Stimulated activated CD8-positive, alpha-beta memory T cell treated with anti-CD3 and anti-CD28 coated beads, Interleukin-12 subunit alpha, Interleukin-12 subunit beta, amount 100 ng/mL, for 4 hours (primary cell): ENCODE measurements at places on chromosomes 2 and 18.

DNA sequence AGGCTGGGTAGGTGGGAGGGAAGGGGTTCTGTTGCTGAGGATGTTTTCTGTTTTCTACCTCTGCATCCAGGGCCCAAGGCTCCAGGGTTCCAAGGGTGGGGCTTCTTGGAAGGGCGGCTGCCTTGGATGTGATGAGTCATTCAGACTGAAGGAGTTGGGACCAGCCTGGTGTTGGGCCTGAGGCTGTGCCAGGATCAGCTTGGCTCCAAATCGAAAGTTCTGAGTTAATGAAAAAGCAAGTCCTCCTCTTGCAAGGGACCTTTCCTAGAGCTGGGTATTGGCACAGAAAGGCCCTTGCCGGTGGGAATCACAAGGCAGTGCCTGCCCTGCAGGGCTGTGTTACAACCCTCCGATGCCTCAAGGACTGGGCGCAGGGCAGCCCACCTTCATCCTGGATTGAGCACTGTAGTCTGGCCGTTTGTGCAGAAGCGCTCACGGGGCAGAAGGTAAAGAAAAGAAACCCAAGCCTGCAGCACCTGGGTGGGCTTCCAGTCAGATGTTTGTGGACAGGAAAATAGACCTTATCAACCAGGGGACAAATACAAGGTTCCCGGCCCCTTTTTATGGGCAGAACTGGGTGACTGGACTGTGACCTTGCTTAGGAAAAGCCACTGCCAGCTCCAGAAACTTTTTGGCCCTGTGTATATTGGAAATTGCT, 52.5 kb upstream of the MCFD2 start:
- no peak for DNase-seq

- no peak for DNase-seq
Observed at GRCh38 chr2:184119989-184120800, 478.1 kb upstream of the ZNF804A start.

- no peak for DNase-seq
Observed at GRCh38 chr2:88258208-88258607, 88.1 kb downstream of the THNSL2 start.

- no peak for DNase-seq
Observed at GRCh38 chr18:24543795-24544498, 83.5 kb downstream of the HRH4 start.

GRCh38 chr18:6221602-6222014, 193.1 kb downstream of the L3MBTL4 start:
- no peak for DNase-seq

- no peak for DNase-seq
Observed at GRCh38 chr2:147760984-147761383, 83.8 kb upstream of the ACVR2A start.

DNA sequence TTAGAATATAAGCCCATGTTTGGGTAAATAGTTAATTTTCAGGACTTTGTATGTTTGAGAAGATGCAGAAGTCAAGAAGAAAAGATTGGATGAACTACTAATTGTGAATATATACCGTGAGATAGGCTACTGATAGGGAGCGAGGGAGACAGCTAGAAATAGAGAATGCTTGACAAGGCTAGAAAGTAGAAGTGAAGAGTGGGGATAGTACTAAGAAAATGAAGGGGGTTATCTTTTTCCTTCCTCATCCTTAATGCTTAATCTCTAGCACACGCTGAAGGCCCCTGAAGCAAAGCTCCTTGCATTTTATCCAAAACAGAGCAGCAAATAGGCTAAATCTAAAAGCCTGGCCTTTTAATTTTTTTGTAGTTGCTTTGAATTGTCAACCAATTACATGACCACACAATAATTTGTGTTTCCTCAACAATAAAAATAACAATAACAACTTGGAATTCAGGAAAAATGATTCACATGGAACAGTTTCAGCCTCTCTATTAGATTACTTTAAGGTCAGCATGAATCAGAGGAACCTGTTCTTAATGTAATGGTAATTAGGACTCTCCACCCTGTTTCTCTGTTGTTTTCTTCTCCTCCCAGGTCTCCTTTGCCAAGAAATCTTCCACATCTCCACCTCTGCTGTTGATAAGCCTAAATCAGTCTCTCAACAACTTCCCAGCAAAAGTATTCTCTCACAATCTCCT, 1071.3 kb upstream of the ZEB2 start:
- DNase-seq = no peak

DNA sequence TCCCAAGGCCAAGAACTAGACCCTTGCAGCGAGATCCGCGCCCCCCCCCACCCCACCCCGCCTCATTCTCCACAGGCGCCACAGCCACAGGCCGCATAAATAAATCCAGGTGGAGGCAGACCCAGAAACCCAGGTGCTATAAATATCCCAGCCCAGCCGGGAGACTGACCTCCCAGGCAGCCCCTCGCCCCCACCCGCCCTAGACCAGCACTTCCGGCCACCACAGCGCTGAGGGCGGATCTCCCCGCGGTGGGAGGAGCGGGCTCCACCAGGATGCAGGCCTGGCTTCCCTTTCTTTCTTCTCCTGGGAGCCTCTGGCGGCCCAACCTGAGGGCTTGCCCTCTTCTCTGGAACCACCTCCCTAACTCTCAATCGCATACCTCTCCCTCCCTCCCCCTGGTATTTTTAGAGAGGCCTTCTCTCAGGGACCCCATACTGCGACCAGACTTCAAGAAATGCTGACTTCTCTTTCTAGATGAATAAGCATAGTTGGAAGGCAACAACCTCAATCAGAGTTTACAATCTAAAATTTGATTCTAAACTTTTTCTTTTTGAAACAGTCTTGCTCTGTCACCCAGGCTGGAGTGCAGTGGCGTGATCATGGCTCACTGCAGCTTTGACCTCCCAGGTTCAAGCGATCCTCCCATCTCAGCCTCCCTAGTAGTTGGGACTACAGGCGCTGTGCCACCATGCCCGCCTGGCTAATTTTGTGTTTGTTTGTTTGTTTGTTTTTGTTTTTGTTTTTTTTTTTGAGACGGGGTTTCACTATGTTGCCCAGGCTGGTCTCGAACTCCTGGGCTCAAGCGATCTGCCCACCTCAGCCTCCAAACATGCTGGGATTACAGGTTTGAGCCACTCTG, 55.0 kb downstream of the PKDCC start:
- no peak for DNase-seq

DNA sequence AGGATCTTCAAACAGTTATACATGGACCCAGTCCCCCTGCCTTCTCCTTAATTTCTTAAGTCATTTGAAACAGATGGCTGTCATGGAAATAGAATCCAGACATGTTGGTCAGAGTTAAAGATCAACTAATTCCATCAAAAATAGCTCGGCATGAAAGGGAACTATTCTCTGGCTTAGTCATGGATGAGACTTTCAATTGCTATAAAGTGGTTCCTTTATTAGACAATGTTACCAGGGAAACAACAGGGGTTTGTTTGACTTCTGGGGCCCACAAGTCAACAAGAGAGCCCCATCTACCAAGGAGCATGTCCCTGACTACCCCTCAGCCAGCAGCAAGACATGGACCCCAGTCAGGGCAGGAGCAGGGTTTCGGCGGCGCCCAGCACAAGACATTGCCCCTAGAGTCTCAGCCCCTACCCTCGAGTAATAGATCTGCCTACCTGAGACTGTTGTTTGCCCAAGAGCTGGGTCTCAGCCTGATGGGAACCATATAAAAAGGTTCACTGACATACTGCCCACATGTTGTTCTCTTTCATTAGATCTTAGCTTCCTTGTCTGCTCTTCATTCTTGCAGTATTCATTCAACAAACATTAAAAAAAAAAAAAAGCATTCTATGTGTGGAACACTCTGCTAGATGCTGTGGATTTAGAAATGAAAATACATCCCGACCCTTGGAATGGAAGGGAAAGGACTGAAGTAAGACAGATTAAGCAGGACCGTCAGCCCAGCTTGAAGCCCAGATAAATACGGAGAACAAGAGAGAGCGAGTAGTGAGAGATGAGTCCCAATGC, 4.6 kb downstream of the TTR start:
- DNase-seq = no peak

DNA sequence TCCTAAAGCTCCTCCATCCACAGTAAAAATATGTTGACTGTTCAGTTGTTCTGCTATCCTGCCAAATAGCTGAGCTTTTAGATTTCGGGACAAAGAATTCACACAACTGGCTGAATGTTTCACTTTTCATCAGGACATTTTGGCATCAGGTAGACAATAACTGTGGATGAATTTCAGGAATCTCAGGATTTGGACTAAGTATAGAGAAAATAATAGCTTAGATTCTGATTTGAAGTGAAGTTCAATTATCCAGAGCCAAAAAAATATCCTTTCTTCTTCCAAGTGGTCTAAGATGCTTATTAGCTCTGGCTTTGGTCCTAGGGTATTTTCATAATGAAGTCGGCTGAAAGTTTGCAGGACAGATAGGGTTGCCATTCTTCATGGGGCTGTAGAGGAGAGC, 16.1 kb downstream of the KCNE4 start:
- DNase-seq = no peak

DNA sequence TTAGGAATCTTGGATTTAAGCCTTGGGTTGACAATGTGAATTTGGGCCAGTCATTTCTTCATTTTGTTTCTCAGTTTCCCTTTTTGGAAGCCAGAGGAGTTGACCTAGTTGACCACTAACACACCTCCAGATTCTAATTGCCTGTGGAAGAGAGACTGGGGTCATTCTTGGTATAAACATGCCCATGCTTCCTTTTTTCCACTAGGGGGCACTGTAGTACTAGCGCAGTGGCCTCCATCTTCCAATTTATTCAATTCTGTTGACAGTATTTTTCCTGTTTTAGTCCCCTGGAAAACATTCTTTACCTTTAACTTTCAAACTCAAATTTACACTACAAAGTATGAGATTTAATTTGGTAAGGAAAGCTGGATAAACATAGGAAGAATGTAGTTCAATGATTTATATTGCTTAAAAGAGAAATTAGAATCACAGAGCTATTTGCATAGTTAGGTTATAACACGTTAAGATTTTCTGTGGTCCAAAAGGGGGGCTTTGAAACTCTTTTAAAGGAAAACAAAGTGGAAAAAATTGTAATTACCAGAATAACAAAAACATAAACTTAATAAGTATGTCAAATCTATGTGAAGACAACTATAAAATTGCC, 57.5 kb upstream of the AGPS start:
- no peak for DNase-seq

- no peak for DNase-seq
Observed at GRCh38 chr2:122864728-122865127, 1109.3 kb downstream of the TSN start.

- no peak for DNase-seq
Observed at GRCh38 chr2:69030800-69031428, 17.9 kb downstream of the ANTXR1 start.

- DNase-seq = no peak
Observed at GRCh38 chr2:60844105-60844504, 37.3 kb upstream of the REL start.

- no peak for DNase-seq
Observed at GRCh38 chr2:147174824-147175254, 670.0 kb upstream of the ACVR2A start.

DNA sequence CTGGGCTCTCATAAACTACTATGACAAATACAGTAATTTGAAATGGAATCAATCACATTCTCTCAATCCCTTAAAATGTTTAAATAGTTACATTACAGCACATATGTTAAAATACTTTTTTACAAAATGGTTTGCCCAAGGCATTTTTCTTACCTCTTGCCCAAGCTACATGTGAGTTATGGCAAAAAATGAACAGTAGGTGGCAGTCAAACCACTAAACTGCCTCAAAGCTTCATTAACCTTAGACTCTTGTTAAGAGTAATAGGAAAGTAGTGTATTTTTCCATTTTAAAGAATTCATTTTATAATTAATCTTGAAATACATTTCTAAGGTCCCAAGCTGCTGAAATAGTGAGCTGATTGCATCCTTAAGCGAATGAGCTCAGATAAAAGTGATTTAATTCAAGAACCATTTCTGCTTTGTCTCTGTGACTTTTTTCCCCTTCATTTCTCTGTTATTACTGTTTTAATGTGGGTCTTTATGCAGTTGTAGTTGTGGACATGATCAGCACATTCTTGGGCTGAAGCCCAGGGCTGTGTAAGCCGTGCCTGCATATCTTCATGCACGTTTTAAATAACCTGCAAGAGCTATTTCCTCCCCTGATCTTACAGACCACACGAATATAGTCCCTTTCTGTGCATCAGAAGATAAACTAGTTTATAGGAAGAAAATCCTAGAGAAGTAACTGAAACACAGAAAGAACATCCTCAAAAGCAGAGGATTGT, 311.8 kb downstream of the LNPK start:
- no peak for DNase-seq

DNA sequence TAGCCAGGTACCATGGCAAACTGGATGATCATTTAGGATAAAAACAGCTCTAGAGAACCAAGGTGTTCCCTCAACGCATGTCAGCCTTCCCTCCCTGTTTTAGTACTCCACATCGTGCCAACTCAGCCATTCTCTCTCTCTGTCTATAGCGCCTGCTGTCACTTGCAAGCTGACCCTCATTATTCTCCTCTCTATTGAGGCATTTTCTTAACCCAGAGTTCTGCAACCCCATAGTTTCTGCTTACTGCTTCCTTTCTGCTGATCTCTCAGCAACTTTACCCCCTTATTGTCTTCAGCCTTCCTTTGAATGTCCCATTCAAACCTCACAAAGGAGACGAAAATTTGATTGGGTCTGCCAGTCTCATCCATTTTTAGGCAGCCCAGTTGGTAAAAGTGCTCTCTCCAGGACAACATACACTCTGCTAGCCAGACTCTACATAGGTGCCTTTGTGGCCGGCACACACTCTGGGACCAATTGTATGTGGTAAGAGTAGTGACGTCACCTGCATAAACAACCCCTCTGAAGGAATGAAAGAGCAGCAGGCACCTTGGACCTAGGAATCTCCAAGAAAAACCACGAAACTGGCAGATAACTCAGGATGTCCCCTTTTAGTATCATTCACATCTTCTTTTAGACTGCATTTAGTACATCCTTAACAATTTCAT, 367.2 kb upstream of the KCNH7 start:
- no peak for DNase-seq

DNA sequence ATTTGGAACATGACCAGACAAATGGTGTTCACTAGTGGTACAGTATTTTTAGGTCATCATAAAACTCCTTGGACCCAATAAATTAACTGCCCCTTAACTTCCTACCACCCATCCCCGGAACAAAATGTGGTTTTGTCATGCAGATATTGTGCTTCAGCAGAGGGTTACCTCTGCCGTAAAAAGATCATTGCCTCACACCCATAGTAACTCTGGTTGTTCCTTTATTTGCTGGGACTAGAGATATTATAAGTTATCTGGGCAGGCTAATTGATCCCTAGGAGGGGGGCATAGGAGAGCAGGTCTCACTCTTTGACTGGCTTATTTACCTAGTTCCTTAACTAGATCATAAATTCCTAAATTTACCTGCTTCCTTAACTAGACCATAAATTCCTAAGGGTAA, 1343.9 kb upstream of the CHAC2 start:
- DNase-seq = no peak
